ENCODE measurements at places on chromosomes 13 and 19.
A peak's percentile ranks its signal among the peaks of the same experiment; 100 is the strongest.

- peak; percentile 8 for DNase-seq
Measured at GRCh38 chr19:10291554-10292205, 1.9 kb downstream of the ICAM5 start.

DNA sequence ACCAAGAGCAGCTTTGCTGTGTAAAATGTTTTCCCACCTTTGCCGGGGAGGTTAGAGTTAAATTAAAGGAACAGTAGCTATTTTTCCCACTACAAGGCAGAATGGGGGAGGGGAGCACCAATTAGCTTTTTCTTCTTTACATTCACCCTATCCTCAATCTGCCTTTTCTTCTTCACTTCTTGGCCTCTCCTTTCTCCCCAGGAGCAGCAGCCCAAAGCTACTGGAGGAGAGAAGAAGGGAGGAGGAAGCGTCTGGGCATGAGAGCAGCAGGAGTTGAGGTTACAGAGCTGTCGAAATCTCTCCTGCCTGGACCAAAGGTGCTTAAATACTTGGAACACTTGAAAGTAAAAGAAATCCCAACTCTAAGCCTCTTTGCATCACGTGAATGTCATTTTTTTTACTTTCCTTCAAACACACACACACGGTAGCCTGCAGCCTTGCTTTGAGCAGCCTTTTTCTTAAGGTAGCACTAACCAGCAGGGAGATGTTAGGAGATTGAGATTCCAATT lies 39.0 kb upstream of the WASF3 start:
- no peak for DNase-seq

DNA sequence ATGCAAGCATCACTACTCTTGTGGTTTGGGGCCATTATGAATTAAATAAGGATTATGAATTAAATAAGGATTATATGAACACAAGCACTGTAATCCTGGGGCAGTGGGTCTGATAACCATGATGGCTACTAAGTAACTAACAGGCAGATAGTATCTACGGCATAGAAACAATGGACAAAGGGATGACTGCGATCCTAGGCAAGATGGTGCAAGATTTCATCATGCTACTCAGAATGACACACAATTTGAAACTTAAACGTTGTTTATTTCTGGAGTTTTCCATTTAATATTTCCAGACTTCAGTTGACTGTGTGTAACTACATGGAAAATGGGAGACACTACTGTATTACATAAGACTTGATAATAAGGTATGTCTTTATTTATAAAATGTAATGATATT lies 15.1 kb downstream of the KCNRG start:
- no peak for DNase-seq

GRCh38 chr19:6340493-6341201 lies 7.2 kb upstream of the ACER1 start:
- no peak for DNase-seq

DNA sequence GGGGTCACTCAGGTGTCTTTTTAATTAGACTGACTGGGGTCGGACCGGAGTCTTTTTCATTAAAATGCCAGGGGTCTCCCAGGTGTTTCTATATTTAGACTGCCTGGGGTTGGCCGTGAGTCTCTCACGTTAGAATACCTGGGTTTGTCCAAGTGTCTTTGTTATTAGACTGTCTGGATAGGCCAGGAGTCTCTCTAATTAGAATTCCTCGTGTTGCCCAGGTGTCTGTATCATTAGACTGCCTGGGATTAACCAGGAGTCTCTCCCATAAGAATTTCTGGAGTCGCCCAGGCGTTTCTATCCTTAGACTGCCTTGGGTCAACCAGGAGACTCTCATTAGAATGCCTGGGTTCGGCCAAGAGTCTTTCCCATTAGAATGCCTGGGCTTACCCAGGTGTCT lies 1445.7 kb downstream of the UQCRFS1 start:
- DNase-seq = no peak

GRCh38 chr19:48203222-48203793 lies 32.8 kb downstream of the ZSWIM9 start:
- no peak for DNase-seq

DNA sequence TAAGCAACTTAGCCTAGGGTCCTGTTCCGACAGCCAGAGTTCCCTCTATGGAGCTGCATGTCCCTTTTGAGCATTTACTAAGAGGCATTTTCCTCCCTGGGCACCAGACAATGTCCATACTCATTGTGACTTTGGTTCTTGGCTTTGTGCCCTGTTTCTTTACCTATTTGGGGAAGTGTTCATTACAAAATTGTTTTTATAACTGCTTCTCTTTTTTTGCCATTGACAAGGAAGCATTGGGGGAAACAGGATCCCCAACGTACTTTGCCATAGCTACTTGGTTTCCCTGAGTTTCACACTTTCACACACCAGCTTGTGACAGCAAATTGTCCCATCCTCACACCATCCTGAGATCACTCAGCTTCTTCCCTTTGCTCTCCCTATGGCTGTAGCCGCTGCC lies 81.1 kb upstream of the SIAH3 start:
- no peak for DNase-seq

DNA sequence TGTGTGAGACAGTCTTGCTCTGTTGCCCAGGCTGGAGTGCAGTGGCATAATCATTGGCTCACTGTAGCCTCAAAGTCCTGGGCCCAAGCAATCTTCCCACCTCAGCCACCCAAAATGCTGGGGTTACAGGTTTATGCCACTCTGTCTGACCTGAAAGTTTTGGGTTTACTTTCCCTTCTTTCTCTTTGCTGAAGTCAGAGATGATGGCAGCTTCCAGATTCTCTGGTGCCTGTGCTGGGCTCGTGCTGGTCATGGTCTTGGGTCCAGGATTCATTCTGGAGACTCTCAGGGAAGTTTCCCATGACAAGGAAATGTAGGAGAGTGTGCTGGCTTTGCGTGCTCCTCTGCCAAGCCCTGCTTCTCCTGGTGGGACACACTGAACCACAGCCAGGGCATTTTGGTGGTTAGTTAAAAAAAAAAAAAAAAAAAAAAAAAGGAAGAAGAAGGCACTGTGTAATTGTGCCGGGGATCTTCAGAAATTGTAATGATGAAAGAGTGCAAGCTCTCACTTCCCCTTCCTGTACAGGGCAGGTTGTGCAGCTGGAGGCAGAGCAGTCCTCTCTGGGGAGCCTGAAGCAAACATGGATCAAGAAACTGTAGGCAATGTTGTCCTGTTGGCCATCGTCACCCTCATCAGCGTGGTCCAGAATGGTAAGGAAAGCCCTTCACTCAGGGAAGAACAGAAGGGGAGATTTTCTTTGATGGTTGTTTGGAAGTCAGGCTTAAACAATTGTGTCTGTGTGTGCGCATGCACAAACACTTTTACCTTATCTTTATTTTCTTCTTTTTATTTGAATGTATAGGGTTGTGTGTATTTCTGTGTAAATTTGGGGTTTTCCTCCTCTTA lies at the start of gene ALOX5AP:
TSS of gene ALOX5AP (plus strand) at position 519 of the 847 bp plus-strand sequence. CDS start at position 582, 63 bp downstream.
- peak; percentile 73 for DNase-seq

GRCh38 chr13:87235621-87236020 lies 435.6 kb upstream of the SLITRK5 start:
- no peak for DNase-seq

DNA sequence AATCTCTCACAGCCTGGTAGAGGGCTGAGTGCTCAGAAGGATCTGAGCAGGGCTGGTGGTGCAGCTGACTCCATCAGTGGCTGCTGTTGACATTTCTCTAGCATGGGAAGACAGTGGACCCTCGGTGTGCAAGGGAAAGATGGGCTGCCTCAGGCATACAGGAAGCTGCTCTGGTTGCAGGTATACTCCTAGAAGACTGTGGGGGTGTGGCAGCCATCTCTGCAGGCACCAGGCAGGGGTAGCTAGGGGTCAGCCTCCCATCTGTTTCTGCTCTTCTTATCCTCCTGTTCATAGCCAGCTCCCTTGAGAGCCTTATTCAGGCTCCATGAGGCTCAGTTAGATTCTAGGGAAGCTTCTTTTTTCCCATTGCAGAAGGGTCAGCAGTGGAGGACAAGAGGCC lies 475.5 kb downstream of the TSHZ3 start:
- DNase-seq = no peak

DNA sequence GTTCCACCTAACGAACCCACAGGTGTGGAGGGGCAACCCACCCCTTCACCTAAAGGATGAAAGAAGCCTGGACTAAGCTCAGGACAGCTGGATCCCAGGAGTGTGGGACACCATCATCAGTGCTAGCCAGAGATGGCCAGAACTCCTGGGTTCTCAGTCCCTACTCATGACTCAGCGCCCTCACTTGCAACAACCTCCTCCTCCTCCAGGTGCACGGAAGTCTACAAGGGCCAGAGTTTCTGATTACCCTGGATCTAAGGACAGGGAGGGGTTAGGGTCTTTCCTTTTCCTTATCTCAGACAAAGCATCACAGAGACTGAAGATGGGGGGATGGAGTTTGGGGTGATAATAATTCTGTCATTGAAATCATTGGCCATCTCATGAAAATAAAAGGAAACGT lies 8.0 kb downstream of the TULP2 start:
- no peak for DNase-seq

- no peak for DNase-seq
Measured at GRCh38 chr13:42984026-42984425, 8.0 kb downstream of the EPSTI1 start.

- peak; percentile 60 for DNase-seq
Measured at GRCh38 chr13:77698201-77699058, 943 bp downstream of the SLAIN1 start.

DNA sequence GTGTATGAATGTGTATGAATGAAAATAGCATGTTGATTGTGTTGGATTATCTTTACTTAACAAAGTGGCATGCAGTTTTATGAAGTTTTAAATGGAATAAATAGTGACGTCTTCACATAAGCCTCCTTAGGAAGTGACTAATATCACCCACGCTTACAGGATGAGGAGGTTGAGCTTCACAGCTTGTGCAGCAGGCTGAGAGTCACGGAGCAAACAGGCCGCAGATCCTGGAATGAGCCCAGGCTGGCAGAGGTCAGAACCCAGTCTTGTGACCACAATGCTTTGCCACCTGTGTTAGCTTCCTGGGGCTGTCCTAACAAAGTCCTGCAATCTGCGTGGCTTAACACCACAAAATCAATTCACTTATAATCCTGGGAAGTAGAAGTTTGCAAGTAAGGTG lies 20.8 kb downstream of the LAIR2 start:
- no peak for DNase-seq
